ENCODE measurements at places on chromosomes 11 and 22.

GRCh38 chr22:33659448-33659847 is 260.8 kb downstream of the LARGE1 start:
- no peak for DNase-seq

- DNase-seq, result no peak
Observed at GRCh38 chr22:24601217-24602104, 1.5 kb upstream of the GGT1 start.

DNA sequence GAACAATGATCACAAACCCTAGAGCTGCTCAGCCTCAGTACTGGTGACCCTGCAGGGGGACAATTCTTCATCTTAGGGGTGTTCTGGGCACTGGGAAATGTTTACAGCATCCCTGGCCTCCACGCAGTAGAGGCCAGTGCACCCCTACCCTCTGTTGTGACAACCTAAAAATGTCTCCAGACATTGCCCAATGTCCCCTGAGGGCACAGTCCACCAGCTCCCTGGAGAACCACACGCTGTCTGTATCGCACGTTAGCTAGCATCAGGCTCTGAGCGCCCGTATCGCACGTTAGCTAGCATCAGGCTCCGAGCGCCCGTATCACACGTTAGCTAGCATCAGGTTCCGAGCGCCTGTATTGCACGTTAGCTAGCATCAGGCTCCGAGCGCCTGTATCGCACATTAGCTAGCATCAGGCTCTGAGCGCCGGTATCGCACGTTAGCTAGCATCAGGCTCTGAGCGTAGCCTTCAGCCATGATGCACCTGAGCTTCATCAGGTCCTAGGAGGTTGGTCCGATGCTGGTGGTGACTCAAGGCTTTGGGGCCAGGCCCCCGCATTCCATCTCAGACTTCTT is 111.1 kb upstream of the ANO1 start:
- DNase-seq, result no peak

DNA sequence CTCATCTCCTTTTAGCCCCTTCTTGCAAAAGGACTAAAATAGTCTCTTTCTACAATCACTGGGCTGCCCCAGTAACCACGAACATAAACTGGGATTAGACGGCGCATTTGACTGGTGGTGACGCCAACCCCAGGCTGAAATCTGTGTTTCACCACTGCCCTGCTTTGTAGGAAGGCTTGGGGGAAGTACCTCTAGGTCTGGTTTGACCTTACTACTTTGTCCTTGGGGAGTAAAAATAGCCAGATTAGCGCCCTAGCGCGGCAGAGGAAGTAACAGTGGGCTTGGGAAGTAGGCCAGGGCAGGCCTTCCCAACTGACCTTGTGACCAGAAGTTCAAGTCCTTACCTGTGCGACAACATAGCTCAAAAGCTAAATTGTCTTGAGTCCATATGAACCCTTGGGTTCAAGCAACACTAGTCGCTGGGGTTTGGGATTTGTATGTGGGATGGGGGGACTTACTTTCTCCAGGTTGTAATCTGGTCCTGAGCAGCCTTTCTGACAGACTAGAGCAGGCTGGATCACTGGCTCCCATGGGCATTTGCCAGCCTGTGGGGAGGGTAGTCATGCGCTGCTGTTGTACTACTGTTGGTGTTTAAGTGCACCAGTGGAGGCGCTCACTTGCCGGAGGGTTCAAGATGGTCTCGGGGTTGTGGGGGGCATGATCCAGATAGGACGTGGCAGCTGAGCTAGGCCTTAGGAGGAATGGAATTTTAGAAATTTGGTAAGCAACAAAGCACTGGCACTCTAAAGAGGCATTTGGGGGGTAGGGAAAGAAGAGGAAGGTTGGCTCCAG is 953 bp upstream of the PACS1 start:
- no peak for DNase-seq

- peak; percentile 16 for DNase-seq
Observed at GRCh38 chr11:62909107-62909894, 11.9 kb downstream of the CHRM1 start.

- no peak for DNase-seq
Observed at GRCh38 chr11:70908223-70908622, 344.2 kb downstream of the SHANK2 start.

DNA sequence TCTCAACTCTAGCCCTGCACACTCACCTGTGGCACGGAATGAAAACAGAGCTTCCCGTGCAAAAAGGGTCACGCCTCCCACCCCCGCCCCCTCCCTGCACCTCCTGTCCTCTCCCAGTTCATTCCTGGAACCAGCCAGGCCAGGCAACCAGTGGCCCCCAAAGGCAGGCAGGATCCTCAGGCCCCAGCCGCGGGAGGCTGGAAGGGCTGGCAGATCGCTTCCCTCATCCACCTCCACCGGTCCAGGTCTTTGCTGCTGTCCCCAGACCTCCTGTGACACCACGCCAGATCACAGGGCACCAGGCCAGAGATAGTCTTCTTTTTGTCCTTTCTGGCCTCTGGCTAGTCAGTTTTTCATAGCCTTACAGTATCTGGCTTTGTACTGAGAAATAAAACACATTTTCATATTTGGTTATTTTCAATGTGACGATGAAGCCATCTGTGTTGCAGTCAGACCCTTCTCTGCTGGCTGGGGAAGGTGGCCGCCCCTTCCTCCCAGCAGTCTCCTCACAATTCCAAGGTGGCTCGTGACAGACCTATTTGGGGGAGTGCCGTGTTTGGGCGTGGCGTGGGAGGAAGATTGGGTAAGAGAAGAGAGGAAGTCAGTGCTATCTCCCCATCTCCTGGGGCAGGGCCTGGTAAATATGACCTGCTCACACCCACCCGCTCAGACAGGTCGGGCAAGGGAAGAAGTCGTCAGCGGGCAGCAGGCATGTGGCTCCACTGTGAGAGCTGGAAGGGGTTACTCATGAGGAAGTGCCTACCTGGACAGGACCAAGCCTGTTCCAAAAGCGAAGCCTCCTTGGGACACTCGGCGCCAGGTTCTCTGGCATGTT is 9.1 kb downstream of the SSH3 start:
- no peak for DNase-seq

DNA sequence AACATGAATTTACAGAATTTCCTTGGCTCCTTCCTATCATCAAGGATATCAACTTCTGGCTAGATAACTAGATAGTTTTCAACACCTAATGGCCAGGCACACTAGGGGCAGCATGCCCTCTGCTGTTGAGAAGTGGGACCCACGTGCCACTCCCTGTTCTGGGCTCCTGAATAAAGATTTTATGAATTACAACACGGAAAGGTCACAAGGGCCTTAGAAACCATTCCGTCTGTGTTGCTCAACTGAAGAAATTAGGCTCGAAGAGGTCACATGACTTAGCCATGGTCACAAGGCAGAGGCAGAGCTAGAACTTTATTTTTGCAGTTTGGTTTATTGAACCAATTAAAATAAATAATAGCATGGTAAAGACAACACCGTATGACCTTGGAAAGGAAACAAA is 36.0 kb downstream of the PRCP start:
- no peak for DNase-seq

GRCh38 chr11:76233196-76233921 is 27.1 kb upstream of the WNT11 start:
- DNase-seq, result no peak

- no peak for DNase-seq
Observed at GRCh38 chr11:17386331-17387084, 2.0 kb downstream of the KCNJ11 start.

- no peak for DNase-seq
Observed at GRCh38 chr11:9905960-9906791, 242.3 kb downstream of the SWAP70 start.

DNA sequence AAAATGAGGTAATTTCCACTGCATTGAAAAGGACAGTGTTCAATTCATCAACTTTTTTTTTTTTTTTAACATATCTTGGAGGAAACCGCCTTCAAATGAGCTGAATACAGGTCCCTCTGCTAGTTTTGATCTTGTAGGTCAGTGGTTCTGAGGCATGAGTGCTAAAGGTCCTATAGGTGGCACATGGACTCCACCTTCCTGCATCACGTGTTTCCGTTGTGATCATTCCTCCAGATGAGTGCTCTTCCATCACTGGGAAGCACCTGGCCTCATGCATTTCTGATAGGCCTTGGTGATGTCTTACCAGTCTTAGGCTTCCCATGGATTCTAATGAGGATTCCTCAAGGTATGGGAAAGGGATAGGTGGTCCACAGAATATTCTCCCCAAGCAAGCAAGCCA is 37.8 kb downstream of the FDX1 start:
- DNase-seq, result no peak

GRCh38 chr11:61949169-61950034 is 749 bp upstream of the BEST1 start:
- DNase-seq, result no peak

- no peak for DNase-seq
Observed at GRCh38 chr11:72333661-72334060, 89.7 kb upstream of the PHOX2A start.

DNA sequence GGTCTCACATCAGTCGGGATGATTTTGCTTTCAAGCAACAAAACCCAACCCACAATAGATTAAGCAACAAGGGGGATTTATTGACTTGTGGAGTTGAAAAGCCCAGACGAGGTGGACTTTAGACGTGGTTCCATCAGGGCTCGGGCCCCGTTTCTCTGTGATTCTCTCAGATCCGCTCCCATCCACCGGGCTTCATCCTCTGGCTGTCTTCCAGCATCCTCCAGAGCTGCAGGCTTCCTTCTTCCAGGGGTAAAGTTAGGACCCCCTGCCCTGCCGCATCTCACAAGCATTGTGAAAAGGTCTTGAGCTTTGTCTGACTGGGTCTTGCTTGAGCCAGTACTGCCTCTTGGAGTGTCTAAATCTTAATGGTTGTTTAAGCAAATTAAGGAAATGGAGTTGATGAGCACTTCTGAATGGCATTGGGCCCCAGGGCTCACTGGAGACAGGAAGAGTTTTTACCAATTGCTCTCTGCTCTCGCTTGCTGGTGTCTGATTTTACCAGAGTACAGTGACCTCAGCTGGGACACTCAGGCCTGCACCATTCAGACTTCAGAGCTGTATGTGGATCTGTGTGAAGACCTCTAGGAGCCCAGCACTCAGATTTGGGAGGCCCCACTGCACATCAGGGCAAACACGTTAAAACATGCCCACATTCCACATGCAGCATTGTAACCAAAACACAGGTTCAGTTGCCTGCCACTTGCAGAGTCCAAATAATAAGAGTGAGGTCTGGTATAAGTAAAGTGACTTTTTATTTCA is 13.5 kb upstream of the FTH1 start:
- no peak for DNase-seq

DNA sequence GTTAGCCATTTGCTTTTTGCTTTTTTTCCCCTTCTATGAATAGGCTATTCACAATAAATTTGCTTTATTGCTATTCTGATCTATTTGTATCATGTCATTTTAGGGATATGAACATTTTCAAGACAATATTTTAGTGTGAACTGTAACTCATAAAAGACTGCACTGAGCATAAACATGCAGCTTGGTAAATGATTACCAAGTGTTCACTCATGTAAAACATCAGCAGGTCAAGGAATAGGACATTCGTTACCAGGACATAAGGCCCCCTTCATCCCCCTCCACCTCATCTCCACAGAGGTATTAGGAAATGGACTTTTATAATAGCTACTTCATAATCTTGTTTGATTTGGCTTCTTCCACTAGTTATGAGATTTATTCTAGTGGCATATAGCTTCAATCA is 12.4 kb downstream of the NLRP14 start:
- DNase-seq, result no peak

DNA sequence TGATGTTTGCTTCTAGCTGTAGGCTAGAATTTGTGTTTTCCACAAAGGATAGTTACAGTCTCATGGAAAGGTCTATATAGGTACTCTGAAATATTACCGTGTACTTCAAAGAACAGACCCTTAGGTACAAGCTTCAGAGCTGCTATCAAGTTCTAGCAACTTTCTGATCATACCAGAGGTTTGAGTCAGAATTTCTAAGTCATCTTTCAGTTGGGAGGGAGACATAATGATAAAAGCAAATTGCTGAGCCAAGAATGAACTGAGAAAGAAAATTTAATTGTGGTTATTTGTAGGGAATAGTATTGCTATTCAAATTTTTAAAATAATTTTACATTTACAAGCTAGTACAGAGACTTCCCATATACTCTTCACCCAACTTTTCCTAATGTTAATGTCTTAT is 19.9 kb upstream of the ME3 start:
- no peak for DNase-seq

GRCh38 chr22:20281891-20282290 is 13.8 kb upstream of the RTN4R start:
- DNase-seq, result no peak

- peak; percentile 3 for DNase-seq
Observed at GRCh38 chr22:33049119-33049729, 9.0 kb downstream of the SYN3 start.

GRCh38 chr11:128549256-128549944 is 38.0 kb downstream of the ETS1 start:
- peak; percentile 63 for DNase-seq

GRCh38 chr22:48055827-48056226 is 1293.4 kb downstream of the TBC1D22A start:
- DNase-seq, result no peak

GRCh38 chr11:128757235-128757711 is 63.4 kb downstream of the FLI1 start:
- no peak for DNase-seq

DNA sequence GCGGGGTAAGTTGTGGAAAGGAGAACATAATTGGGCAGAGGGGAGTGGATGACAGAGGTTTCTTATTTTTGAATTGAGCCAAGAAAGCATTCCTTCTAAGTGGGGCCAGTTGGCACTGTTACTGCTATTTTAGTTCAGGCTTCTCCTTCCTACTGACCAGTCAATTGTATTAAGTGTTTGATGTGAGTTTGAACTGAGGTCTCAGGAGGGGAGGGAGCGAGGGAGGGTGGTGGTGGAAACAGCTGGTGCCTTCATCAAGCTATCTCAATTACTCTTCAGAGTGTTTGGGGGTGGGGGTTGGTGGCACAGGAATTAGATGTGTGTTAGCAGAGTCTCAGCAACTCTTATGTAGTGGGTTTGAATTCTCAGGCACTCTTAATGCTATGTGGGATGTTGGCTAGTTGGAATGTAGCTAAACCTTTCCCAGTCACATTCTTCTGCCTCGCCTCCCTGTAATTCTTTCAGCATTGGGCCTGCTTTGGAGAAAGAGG is 14.5 kb downstream of the CTNND1 start:
- no peak for DNase-seq

GRCh38 chr22:26912655-26913345 is 255.4 kb downstream of the MIAT start:
- DNase-seq, result no peak

DNA sequence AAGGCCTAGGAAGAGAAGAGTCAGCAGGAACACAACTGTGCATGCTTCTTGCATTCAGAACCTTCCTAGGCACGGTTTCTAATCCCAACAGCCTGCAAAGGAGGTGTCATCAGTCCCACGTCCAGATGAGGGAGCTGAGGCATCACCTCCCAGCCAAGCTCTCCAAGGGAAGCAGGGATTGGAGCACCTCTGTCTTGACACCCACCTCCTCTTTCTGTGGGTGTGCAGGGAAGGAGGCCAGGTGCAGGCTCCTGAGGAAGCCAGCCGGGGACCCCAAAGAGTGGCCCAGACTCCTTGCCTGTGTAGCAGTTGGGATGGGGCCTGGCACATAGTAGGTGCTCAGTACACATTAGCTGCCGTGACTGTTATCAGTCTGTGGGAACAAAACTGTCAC is 2.0 kb downstream of the PNPLA5 start:
- no peak for DNase-seq

Data from brain pericyte (primary cell).